RKO (cell line): ENCODE measurements at places on chromosomes 13 and 19.

GRCh38 chr19:5046339-5047039 is 77.6 kb downstream of the KDM4B start:
- DNase-seq: no peak

- DNase-seq: no peak
These were observed 278.8 kb downstream of the SLITRK6 start for GRCh38 chr13:85520445-85520844.

- peak; percentile 55 for DNase-seq
These were observed 50.7 kb upstream of the DIAPH3 start for GRCh38 chr13:60214213-60215055.

GRCh38 chr19:19115954-19116353 is 22.3 kb downstream of the TMEM161A start:
- no peak for DNase-seq
